Kasumi-1 (cell line): ENCODE measurements at places on chromosomes 6 and 20.
A peak's percentile ranks its signal among the peaks of the same experiment; 100 is the strongest.

DNA sequence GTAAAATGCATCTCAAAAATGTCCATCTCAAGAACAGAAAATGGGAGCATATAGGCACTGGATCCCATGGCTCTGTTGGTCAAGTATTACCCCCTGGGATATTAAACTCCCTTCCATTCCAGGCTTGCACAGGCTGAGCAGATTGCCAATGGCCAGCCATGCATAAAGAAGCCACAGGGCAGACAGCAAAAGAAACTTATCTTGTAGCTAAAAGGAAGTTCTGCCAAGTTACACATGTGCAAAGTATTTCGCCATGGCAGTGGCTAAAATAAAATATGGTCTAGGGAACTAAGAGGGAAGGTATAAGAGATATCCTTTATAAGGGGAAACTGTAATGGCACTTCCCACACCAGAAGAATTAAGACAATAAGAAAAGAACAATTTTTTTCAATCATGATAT lies 415.6 kb upstream of the BTBD3 start:
- DNase-seq = peak; percentile 62

GRCh38 chr6:20574355-20574754 lies 40.1 kb downstream of the CDKAL1 start:
- no peak for DNase-seq

- DNase-seq = no peak
Measured at GRCh38 chr20:25220810-25221591, 25.5 kb downstream of the ENTPD6 start.

DNA sequence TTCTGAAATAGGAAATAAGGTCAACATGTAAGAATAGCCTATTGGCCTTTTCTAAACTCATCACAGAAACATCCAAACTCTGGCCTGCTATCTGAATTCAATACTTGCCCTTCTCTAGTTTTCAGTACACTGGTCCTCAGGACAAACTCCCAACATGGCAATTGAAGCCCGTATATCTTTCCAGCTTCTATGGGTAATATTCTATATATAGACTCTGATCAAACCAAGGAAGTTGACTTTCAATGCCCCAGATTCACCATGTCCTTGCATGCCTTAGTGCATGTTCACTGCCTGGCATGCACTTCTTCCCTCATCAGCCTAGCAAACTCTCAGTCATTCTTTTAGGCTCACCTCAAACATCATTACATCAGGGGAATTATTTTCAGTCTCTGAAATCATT lies 73.2 kb downstream of the RSPO3 start:
- DNase-seq = no peak

GRCh38 chr6:101351173-101351572 lies 42.3 kb upstream of the GRIK2 start:
- DNase-seq = no peak

DNA sequence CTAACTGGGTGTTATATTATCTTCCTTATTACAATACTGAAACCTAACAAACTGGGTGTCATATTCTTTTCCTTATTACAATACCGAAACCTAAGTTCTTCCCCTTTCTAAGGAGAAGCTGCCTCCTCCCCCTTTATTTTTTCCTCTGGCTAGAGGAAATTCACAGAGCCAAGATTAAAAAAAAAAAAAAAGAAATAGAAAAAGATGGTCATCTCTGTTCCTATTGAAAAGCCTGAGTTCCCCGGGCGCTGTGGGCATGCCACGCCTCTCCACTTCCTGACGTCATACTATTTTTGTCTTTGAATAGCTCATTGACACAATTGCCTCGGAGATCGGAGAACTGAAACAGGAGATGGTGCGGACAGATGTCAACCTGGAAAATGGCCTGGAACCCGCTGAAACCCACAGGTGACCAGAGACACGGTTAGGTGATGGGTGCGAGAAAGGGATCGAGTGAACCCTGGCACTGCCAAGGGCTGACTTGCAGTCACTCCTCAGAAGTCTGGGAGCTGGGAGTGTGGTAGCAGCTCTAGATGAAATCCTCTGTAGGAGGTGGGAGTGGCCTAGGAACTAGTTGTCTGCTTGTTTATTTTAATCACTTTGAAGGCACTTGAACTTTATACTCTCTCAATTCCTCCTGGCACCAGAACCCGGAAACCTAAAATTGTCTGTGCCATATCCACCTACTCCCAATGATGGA lies 82.2 kb upstream of the NAA20 start:
- DNase-seq = peak; percentile 70

GRCh38 chr20:38278763-38279162 lies 18.2 kb upstream of the KIAA1755 start:
- no peak for DNase-seq

DNA sequence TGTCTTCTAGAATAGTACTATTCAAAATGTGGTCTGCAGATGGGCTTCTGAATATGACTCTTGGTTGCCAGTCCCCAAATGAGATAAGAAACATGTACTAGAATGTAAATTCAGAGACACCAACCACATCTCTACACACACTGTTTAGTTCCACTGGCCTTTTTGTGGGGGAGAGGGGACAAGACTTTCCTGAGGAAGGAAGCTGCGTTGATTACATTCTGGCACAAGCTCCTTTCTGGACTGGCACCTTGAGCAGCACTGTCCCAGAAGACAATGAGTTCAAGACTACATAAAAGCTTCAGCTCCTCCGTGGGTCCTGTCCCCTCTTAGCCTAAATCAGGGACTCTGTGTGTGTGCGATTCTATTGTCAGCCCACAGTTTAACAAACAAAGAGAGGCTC lies 6.9 kb upstream of the IYD start:
- DNase-seq = peak; percentile 58

GRCh38 chr6:168712993-168713392 lies 272.0 kb downstream of the SMOC2 start:
- DNase-seq = no peak

DNA sequence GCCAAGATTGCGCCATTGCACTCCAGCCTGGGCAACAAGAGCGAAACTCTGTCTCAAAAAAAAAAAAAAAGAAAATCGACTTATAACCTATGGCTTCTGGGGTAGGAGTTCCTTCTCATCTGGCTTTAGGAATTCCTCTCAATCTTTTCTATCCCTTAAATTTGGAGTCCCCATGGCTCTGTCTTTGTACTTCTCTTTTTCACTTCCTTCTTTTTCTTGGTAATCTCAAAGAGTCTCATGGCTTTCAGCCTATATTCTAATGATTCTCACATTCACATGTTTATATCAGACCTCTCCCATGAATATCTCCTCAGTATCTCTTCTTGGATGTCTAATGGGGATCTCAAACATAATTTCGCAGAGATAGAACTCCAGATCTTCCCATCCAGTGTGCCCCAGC lies 42.8 kb upstream of the RALGAPA2 start:
- peak; percentile 59 for DNase-seq

- DNase-seq = no peak
Measured at GRCh38 chr6:11769244-11769643, 9.4 kb downstream of the ADTRP start.

DNA sequence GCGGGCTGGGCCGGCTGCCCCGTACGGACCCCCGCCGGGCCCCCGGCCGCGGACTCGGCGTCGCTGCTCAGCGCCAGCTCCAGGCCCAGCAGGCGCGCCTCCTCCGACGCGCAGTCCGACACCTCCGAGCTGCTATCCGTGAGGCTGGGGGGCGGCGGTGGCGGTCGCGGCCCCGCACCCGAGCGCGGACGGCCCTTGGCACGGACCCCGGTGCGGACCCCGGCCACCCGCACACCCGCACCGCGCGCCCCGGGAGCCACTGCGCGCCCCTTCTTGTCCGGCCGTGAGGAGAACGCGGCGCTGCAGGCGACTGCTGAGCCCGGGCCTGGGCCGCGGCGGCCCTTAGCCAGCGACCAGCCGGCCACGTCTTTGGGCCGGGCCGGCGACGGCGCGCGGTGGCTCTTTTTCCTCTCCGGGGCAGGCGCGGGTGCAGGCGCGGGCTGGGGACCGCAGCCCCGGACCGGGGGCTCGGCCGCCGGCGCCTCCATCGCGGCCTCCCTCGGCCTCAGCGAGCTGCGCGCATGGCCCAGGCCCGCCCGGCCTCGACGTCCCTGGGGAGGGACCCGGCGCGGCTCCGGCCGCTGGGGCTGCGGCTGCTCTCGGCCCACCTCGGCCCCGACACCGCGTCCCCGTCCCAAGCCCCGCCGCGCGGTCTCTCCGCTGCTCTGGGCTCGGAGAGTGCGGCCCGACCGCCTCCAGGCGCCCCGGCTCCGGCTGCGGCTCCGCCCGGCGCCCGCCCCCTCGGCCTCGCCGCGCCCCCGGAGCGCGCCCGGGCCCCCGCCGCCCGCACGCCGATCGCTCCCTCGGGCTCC lies 12.9 kb upstream of the TLDC2 start:
- no peak for DNase-seq

- no peak for DNase-seq
Measured at GRCh38 chr6:30747300-30747687, 2.9 kb upstream of the IER3 start.

- no peak for DNase-seq
Measured at GRCh38 chr6:16989382-16989781, 112.5 kb upstream of the STMND1 start.

DNA sequence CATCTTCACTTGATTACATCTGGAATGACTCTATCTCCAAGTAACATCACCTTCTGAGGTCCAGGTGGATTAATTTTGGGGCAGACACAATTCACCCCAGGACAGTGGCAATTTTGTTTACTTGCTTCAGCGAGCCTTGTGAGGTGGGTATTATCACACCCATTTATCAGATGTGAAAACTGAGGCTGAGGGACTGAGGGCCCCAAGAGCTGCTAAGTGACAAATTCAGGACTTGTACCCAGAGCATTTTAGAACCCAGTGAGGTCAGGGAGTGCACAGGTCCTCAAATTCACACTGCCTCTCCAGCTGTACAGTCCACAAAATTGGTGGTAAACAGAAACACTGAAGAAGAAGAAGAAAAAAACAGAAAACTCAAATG lies 125.2 kb upstream of the PMEPA1 start:
- DNase-seq = no peak

GRCh38 chr6:139540276-139540675 lies 165.8 kb upstream of the CITED2 start:
- DNase-seq = peak; percentile 22

- no peak for DNase-seq
Measured at GRCh38 chr6:68726337-68726736, 91.3 kb downstream of the ADGRB3 start.

GRCh38 chr6:90424580-90424979 lies 127.9 kb upstream of the BACH2 start:
- DNase-seq = no peak

DNA sequence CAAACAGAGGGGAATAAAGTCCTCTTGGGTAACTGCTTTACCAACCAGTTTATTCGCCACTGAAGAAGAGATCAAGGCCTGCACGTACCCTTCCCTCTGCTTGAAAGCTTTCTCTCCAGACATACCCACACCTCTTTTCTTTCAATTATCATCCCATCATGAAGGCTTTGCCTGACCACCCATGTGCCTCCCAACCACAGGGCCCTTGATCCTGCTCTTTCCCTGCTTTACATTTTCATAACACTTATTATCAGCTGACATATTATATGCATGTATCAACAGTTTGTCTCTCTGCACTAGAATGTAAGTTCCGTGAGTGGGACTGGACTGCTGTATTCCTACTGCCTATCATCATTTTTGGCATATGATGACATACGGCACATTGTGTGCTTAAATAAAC lies 20.9 kb upstream of the RPN2 start:
- no peak for DNase-seq

GRCh38 chr6:1082285-1082935 lies 229.5 kb upstream of the FOXQ1 start:
- DNase-seq = no peak

DNA sequence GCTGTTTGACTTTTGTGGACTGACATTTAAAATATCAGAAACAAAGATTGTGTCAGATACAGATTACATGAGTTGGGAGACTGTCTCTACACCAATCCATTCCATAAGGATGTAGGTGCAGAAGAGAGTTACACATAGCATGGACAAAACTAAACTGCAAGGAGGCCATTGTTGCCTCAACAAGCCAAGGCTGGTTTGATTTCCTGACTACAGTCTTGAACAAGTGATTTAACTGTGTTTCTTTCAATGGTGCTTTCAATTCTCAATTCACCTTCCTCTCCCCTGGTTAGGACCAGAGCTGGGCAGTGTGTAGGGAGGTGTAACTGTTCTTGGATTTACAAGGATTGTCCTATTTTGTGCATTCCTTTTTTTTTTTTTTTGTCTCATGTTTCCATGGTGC lies 82.2 kb downstream of the AGPAT4 start:
- DNase-seq = no peak

DNA sequence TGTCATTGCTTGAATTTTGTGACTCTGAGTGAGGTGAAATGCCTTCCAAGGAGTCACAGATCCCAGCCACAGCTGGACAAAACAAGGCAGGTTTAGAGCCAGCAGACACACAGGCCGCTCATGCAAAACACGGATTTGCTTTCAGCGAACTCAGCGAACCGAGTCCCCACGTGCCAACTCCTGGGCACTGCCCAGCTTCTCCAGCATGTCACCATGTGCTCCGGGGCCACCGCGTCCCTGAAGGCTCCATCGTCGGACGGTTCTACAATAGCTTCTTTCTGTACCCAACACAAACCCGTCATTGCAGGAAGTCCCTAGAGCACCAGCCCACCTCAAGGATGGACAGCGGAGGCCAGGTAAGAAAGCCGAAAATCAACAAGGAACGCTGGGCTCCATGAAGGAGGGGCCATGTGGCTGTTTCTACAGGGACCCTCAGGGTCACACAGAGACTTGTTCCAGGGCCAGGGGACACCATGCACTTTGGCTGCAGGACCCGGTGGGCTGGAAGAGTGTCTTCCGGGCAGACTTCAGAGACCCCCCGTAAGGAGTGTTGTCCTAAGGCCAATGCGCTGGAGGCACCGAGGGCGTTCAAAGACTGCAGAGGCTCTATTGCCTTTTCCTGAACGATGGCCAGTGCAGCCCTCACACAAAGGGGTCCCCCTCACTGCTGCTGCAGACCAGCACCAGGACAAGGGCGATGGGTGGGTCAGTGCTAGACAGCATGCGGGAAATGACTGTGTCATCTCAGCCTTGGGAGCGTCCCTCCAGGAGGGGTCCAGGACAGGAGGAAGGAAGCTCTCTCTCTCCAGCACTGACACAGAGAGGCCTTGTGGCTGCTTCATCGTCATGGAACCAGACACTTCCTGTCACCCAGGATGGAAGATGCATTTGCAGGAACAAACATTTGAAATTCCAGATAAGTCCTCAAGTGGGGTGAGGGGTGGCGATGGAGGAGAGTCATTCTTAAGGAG lies 19.8 kb downstream of the DACT2 start:
- DNase-seq = no peak

DNA sequence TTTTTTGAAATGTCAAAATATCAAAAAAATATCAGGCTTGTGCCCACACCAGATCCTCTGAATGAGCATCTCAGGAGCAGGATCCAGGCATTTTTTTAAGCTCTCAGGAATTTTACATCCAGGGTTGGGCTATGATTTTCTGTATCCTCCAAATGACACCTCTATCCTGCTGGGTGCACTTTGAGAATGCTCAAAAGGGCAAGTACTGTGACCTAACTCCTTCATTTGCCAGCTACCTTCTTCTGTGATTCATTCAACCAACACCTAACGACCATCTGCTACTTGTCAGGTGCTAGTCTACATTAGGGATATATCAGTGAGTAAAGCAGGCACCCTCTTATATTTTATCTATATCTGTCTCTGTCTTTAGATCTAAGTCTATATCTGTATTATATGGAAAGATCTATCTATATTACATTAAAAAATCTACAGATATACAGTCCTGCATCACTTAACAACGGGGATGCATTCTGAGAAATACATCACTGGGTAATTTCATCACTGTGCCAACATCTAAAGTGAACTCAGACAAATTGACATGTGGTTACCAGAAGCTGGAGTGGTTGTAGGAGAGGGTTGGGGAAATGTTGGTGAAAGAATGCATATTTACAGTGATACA lies 131.6 kb downstream of the KIF16B start:
- no peak for DNase-seq

- DNase-seq = no peak
Measured at GRCh38 chr6:4287372-4287771, 152.0 kb upstream of the ECI2 start.

- no peak for DNase-seq
Measured at GRCh38 chr20:61719691-61720347, 345.9 kb downstream of the TAF4 start.
